H1 (cell line): ENCODE measurements at places on chromosomes 3 and 15. TPM values are rescaled to one million over a fixed set of nuclear protein-coding genes. Genes with fewer than 3 reads are reported as not detected.

- H3K4me1 ChIP-seq = no peaks in the 10 kb centered on the region
- peaks cover 2% of the 10 kb centered on the region; the same call in 1 of the 2 replicates for H3K36me3 ChIP-seq
- H3K27ac ChIP-seq = no peak overlapping the region
These were observed 198.1 kb downstream of the MBNL1 start for GRCh38 chr3:152466784-152467183.

- no peaks in the 10 kb centered on the region for H3K27me3 ChIP-seq
- H3K4me3 ChIP-seq = no peak overlapping the region
- no peak for DNase-seq
- no peaks in the 10 kb centered on the region for H3K4me1 ChIP-seq
- H3K27ac ChIP-seq = no peak overlapping the region
- H3K36me3 ChIP-seq = no peaks in the 10 kb centered on the region
These were observed 533.1 kb upstream of the NAALADL2 start for GRCh38 chr3:174325834-174326700.

- H3K36me3 ChIP-seq = no peaks in the 10 kb centered on the region
- no peak overlapping the region for H3K27ac ChIP-seq
- no peaks in the 10 kb centered on the region for H3K4me1 ChIP-seq
- no peak for DNase-seq
- H3K4me3 ChIP-seq = no peak overlapping the region
- H3K27me3 ChIP-seq = no peaks in the 10 kb centered on the region
These were observed 39.0 kb downstream of the IFT57 start for GRCh38 chr3:108183181-108183580.

DNA sequence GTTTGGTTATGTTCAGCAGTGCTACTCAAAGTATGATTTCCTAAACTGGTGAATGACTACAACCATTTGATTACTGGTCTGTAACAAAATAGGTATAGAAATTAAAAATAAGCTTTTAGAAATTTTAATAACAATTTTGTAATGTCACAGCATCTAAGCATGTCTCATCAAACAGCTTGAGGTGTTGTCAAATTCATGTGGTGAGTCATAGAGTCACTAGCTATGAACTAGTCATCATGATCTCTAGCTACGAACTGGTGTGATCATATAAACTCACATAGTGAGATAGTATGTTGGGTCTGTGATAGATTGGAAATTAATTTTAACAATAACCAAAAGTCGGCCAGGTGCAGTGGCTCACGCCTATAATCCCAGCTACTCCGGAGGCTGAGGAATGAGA, 213.9 kb upstream of the RBMS3 start:
- DNase-seq = no peak
- H3K27ac ChIP-seq = no peak overlapping the region
- no peaks in the 10 kb centered on the region for H3K4me1 ChIP-seq
- H3K36me3 ChIP-seq = no peaks in the 10 kb centered on the region
- no peaks in the 10 kb centered on the region for H3K27me3 ChIP-seq

GRCh38 chr3:119542168-119542767, 17.1 kb downstream of the CD80 start:
- no peaks in the 10 kb centered on the region for H3K4me1 ChIP-seq
- H3K27me3 ChIP-seq = no peaks in the 10 kb centered on the region
- H3K36me3 ChIP-seq = no peaks in the 10 kb centered on the region
- no peak for DNase-seq
- no peak overlapping the region for H3K4me3 ChIP-seq

GRCh38 chr3:35664460-35664919, 25.2 kb downstream of the ARPP21 start:
- no peak overlapping the region for H3K27ac ChIP-seq
- H3K36me3 ChIP-seq = no peaks in the 10 kb centered on the region
- no peak overlapping the region for H3K4me3 ChIP-seq
- H3K27me3 ChIP-seq = no peaks in the 10 kb centered on the region

DNA sequence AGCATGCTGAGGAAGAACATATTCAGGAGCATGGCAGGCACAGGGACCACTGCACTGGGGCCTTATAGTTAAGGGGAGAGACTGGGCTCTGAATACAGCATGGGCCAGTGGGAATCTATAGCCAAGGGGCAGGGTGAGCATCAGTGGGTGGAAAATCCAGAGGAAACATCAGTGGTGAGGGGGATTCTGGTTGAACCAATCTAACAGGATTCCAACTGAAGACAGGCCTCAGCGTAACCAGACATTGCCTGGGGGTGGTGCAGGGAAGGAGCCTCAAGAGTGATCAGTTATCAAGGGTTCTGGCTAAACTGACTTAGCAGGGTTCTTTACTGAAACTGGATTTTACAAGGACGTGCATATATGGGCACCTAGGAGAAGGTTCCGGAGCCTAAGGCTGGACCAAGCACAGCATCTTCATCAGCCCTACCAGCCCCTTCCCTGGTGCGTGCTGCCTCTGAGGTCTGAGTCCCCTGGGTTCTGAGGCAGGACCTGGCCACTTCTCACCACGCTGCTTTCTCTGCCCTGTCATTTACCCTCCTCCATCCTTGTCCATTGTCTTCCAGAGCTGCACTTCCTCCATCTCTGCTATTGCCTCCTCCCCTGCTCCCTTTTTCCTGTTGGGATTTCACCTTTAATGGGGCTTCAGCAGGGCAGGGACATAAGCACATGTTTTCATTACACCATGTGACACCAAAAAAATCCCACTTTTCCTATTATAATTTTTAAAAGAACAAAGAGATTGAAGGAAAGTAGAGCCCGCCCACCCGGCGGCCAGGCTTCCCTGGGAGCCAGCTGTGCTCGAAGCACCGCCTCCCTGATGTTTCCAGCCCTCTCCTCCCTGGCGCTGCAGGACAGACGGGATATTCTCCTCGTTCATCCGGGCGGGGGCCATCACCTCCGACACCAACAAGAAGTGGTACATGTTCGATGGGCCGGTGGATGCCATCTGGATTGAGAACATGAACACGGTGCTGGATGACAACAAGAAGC, 52.1 kb downstream of the DNAH1 start:
- H3K27ac ChIP-seq = no peak overlapping the region
- H3K27me3 ChIP-seq = no peaks in the 10 kb centered on the region
- no peak overlapping the region for H3K4me3 ChIP-seq
- H3K4me1 ChIP-seq = no peaks in the 10 kb centered on the region
- DNase-seq = no peak
- no peaks in the 10 kb centered on the region for H3K36me3 ChIP-seq

DNA sequence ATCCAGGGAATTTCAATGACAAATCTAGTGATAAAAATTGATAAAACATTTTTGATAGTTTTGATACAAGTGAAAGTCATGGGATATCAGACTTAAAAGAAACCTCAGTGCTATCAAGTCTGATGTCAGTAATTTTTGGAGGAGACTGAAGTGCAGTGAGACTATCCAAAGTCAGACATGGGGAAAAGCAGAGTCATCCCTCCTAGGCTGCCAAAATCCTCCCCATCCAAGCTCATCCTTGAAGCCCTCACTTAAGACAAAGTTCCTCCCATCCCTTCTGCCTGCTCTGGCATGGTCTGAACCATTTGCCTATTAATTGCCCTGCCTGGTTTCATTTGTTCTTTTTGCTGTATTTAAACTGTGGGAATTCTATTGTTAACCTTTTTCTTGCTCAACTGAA, 456.9 kb upstream of the UBE2E2 start:
- no peaks in the 10 kb centered on the region for H3K27me3 ChIP-seq
- no peak for DNase-seq
- H3K4me3 ChIP-seq = no peak overlapping the region
- H3K27ac ChIP-seq = no peak overlapping the region
- no peaks in the 10 kb centered on the region for H3K36me3 ChIP-seq

- no peaks in the 10 kb centered on the region; the same call in 1 of the 2 replicates for H3K4me1 ChIP-seq
- no peak overlapping the region for H3K27ac ChIP-seq
- no peak for DNase-seq
- H3K27me3 ChIP-seq = no peaks in the 10 kb centered on the region
These were observed 412.1 kb downstream of the OCA2 start for GRCh38 chr15:27686971-27687370.

DNA sequence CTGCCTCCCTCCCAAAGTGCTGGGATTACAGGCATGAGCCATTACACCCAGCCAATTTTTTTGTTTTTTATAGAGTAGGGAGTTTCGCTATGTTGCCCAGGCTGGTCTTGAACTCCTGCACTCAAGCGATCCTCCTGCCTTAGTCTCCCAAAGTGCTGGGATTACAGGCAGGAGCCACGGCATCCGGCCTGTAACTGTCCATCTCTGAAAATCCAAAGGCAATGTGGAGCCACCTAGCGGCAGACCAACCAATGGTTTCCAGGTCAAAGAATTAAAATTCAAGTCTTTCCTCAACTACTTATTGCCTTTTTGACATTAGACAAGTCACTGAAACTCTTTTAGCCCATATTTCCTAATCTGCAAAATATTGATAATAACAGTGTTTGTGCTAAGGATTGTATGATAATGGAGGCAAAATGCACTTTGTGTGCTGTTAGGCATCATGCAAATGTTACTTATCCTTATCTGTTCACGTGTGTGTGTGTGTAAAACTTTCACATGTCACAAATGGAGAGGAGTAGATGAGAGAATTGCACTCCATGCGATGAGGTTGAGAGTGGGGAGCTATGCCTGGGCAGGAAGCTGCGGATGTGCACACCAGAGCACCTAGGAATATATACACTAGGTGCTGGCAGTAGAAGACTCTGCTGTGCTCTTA, 48.7 kb downstream of the COL8A1 start:
- DNase-seq = peak; percentile 84
- no peak overlapping the region for H3K27ac ChIP-seq
- H3K36me3 ChIP-seq = no peaks in the 10 kb centered on the region
- no peak overlapping the region for H3K4me3 ChIP-seq
- H3K4me1 ChIP-seq = no peaks in the 10 kb centered on the region
- no peaks in the 10 kb centered on the region for H3K27me3 ChIP-seq

DNA sequence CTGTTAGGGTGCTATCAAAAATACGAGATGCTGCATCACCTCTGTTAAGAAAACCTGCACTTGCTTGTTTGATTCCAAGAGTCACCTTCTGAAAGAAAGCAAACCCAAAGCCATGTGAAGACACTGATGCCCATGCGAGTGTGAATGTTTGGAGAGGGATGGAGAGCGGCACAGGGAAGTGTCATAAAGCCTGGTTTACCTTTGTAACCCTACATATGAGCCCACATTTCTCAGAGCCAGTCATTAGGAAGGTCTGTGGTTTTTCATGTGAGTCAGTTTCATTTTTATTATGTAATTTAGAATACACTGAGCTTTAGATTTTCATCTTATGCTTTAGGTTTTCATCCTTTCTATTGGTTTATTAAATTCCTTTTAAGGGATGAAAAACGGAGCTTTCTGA, 896.8 kb downstream of the ROBO1 start:
- peaks cover 1% of the 10 kb centered on the region for H3K27me3 ChIP-seq
- no peak for DNase-seq
- no peak overlapping the region for H3K4me3 ChIP-seq
- H3K36me3 ChIP-seq = no peaks in the 10 kb centered on the region

GRCh38 chr3:10561946-10562560, 56.7 kb upstream of the ATP2B2 start:
- DNase-seq = peak; percentile 6
- H3K36me3 ChIP-seq = no peaks in the 10 kb centered on the region
- no peaks in the 10 kb centered on the region for H3K27me3 ChIP-seq
- no peak overlapping the region for H3K4me3 ChIP-seq

DNA sequence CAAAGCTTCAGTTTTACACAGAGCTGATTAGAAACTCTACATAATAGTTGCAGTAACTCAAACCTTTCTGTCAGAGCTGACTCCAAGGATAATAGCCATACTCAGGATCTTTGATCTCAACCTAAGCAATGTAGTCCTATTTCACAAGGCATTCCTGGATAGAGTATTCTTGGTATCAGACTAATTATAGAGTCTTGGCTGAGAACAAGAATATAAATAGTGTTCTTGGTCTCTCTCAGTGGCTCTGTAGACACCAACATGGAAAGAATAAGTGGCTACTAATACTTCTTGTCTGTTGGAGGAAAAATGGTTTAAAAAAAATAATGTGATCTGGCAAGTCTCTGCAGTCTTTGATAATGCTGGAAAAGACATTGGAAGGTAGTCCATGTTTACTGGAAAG, 55.7 kb downstream of the RIOX2 start:
- H3K27me3 ChIP-seq = no peaks in the 10 kb centered on the region
- no peaks in the 10 kb centered on the region for H3K4me1 ChIP-seq
- H3K27ac ChIP-seq = no peak overlapping the region
- DNase-seq = no peak
- H3K36me3 ChIP-seq = no peaks in the 10 kb centered on the region
- H3K4me3 ChIP-seq = no peak overlapping the region

GRCh38 chr15:32784581-32784980, 66.8 kb downstream of the GREM1 start:
- H3K36me3 ChIP-seq = no peaks in the 10 kb centered on the region
- DNase-seq = no peak
- H3K27ac ChIP-seq = no peak overlapping the region
- H3K27me3 ChIP-seq = no peaks in the 10 kb centered on the region
- H3K4me1 ChIP-seq = no peaks in the 10 kb centered on the region
- H3K4me3 ChIP-seq = no peak overlapping the region

- no peak overlapping the region for H3K27ac ChIP-seq
- no peak overlapping the region for H3K4me3 ChIP-seq
- no peak for DNase-seq
- H3K27me3 ChIP-seq = no peaks in the 10 kb centered on the region
- H3K36me3 ChIP-seq = no peaks in the 10 kb centered on the region
- no peaks in the 10 kb centered on the region for H3K4me1 ChIP-seq
These were observed 24.1 kb downstream of the POPDC2 start for GRCh38 chr3:119636249-119636648.

- no peak overlapping the region for H3K27ac ChIP-seq
- H3K4me3 ChIP-seq = no peak overlapping the region
- no peaks in the 10 kb centered on the region for H3K4me1 ChIP-seq
- no peaks in the 10 kb centered on the region for H3K27me3 ChIP-seq
- DNase-seq = peak; percentile 43
These were observed 5.0 kb upstream of the AP3S2 start for GRCh38 chr15:89898614-89899294.

DNA sequence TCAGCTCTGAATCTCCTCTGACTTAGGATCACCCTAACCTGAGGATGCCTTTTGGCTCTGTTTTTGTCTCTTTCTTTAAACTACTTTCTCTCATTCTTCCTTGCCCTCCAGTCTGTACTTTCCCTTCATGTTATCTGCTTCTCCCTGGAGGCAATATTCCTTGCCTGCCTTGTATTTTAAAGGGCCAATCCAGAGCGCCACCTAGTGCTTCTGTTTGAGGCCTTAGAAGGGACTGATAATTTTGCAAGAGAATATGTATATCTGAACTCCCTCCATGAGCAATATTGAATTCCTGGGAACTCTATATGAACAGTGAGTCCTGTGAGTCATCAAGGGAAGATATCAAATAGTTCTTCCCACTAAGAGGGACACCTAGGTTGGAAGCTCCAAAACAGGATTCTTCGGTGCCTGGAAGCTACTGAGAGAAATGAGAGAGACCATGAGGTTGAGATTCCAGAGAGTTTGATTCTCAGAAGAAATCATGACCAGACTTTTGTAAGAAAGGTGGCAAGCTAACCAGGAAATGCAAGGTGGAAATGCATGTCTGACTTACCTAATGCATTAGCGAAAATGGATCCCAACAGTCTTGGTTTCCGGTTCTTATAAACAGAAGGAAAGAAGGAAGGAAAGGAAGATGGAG, 203.8 kb upstream of the CD96 start:
- DNase-seq = peak; percentile 58
- no peaks in the 10 kb centered on the region for H3K36me3 ChIP-seq
- no peaks in the 10 kb centered on the region for H3K4me1 ChIP-seq
- no peaks in the 10 kb centered on the region for H3K27me3 ChIP-seq
- no peak overlapping the region for H3K27ac ChIP-seq

Gene SLC22A13
- 0.41 and 0.54 TPM in 2 replicates for total RNA-seq

Gene SH3BP5
- total RNA-seq = 9.4 and 9.7 TPM in 2 replicates

Gene CPNE9
- total RNA-seq = 4.4 and 4.8 TPM in 2 replicates

Gene GOLGA8G
- not detected in 2 replicates for total RNA-seq

Gene MME
- 36.0 and 39.6 TPM in 2 replicates for total RNA-seq

Gene STAC
- total RNA-seq = 16.5 and 18.1 TPM in 2 replicates

Gene TMCO5A
- not detected in 2 replicates for total RNA-seq
